ENCODE measurements at places on chromosomes 6 and 20.

DNA sequence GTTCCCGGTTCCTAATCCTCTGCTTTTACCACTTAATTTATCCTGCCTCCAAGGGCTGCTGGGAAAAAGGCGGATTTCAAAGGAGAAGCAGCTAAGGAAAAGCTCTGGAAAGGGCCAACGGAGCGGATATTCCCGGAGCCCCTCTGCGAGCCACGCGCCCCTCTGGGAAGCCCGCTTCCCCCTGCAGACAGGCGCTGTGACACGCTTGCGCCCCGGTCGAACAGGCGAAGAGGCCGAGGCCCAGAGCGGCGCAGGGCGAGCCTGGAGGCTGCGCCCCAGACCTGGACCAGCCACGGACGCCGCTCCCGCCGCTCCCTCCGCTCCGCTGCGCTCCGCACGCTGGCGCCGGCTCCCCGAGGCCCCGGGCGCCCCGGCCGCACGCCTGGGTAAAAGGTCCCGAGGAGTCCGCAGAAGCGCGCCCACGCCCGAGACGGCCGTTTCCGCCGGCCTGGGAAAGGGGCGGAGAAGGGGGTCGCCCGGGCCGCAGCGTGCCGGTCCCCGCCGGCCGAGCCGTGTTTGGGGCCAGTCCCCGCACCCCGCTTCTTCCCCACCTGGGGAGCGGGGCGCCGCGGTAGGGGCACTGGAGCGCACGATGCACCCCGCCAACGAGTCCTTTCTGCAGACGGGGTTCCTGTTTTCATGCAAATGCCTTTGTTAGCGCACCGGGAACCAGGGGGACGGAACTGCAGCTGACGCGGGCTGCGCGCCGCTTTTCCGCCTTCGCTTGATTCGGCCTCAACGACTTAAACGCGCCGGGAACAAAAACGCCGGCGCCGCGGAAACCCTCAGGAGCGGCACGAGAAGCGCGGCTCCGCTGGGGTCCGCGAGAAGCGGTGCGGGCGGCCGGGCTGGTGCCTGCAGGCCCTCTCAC, 91.9 kb upstream of the SIRPA start:
- no peaks in the 10 kb centered on the region for H3K36me3 ChIP-seq
- DNase-seq, result no peak
- no peak overlapping the region for H3K27ac ChIP-seq

DNA sequence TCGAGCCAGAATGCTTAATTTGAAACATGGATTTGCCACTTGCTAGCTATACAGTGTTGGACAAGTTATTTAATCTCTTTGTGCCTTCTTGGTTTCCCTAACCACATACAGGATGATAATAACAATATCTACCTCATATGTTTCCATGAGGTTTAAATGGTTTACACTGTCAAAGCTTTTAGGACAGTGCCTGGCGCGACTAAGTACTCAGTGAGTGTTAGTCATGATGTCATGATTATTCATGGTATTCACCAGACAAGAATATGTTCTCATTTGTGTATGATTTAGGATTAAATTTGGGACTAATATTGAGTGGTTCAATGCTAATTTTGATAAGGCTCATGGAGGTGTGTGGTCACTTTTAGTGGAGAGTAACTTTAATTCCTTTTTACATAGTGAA, 167.4 kb downstream of the EYA4 start:
- no peaks in the 10 kb centered on the region for H3K27me3 ChIP-seq
- no peak overlapping the region for H3K4me3 ChIP-seq
- DNase-seq, result no peak
- H3K4me1 ChIP-seq, result no peaks in the 10 kb centered on the region
- H3K36me3 ChIP-seq, result no peaks in the 10 kb centered on the region

GRCh38 chr6:117545161-117545595, 57.1 kb downstream of the GOPC start:
- DNase-seq, result no peak
- H3K27ac ChIP-seq, result no peak overlapping the region
- H3K4me1 ChIP-seq, result peaks cover 25% of the 10 kb centered on the region

- H3K36me3 ChIP-seq, result no peaks in the 10 kb centered on the region
- no peaks in the 10 kb centered on the region for H3K27me3 ChIP-seq
- no peak overlapping the region for H3K27ac ChIP-seq
- H3K4me3 ChIP-seq, result no peak overlapping the region
- no peak for DNase-seq
- H3K4me1 ChIP-seq, result no peaks in the 10 kb centered on the region
Measured at GRCh38 chr6:109612268-109612667, 78.7 kb downstream of the AK9 start.

Data from CD8-positive, alpha-beta memory T cell (primary cell).